ENCODE measurements at places on chromosomes 1 and 21.

DNA sequence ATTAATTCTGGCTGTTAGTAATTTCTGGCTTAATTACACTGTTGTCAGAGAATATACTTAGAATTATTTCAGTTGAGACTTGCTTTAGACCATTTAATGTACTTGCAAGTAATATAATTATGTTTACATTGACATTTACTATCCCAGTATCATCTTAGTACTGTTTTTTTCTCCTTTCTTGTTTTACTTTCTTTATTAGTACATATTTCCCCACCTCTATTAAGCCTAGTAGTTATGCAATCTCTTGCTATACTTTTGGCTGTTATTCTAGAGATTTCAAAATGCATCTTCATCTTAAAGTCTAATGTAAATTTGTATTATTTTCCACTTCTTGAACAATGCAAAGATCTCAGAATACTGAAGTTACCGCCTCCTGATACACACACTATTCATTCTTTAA lies 24.4 kb downstream of the BRWD1 start:
- DNase-seq = no peak

GRCh38 chr1:154272999-154273563 lies 652 bp downstream of the HAX1 start:
- DNase-seq = no peak

- DNase-seq = no peak
Observed at GRCh38 chr1:201485184-201485774, 16.3 kb upstream of the PHLDA3 start.

DNA sequence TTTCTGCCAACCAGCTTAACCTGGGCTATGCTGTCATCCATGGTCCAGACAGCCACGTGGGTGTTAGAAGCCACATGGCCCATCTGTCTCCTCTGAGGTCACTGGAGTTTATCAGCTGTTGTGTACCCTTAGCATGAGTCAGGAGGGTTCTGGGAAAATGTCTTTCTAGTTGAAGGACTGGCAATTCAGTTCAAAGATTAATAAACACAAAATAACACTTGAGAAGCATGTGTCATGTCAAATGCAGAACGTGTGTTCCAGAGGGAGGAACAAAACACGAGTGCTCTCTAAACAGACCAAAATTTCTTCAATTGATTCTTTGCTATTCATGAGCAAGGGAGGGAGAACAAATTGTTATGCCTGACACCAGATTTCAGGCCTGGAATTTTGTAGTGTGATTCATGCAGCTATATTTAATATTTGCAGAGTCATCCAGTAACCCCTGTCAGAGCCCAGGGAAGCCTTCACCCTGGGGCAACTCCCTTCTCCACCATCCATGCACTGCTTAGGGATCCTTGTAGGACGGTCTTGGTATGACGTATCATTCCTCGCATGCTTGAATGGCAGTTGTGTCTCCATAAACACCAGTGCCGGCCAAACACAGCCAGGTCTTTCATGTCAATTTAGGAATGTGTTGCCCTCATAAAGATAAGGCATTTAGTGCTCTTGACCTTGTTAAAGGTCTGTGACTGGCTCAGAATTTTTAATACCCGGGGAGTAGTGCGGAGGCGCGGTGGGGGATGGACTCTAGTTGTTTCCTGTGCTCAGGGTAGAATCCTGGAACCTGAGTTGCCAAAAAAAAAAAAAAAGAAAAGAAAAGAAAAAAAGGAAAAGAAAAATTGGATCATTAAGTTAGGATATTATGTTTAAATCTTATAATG lies 27.7 kb upstream of the DYRK1A start:
- no peak for DNase-seq

DNA sequence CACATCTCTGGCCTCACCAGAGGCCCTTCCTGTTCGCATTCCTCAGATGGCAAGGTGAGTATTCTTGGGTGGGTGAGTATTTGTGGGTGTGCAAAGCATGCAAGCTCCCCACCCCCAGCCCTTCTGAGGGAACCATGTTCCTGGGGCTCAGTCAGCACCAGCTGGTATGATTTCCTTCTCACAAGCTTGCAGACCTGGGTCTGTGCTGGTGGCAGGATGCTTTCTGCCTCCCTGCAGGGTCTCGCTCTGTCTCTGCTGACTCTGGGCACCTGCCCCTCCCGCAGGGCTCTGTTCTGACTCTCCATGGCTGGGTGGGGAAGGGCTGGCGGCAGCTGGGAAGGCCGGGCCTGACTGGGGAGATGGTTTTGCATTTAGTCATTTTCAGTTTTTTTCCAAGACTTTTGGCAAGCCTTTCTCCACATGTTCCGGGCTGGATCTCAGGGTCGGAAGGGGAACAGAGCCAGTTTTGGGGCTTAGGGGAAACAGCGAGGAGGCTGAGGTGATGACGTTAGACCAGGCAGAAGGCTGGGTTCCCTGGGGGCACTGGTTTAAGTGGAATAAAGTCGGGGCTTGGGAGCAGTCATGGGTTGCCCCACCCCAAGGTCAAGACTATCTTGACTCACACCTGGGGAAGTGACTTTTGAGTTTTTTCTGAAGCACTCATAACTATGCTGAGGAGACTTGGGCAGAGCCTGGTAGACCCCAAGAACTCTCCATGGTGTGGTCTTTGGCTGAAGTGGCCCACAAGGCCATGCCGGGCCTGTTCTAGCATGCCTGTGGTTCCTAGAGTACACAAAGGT lies 6.2 kb downstream of the RASSF5 start:
- no peak for DNase-seq

- DNase-seq = no peak
Observed at GRCh38 chr1:50841791-50842387, 118.2 kb downstream of the FAF1 start.

DNA sequence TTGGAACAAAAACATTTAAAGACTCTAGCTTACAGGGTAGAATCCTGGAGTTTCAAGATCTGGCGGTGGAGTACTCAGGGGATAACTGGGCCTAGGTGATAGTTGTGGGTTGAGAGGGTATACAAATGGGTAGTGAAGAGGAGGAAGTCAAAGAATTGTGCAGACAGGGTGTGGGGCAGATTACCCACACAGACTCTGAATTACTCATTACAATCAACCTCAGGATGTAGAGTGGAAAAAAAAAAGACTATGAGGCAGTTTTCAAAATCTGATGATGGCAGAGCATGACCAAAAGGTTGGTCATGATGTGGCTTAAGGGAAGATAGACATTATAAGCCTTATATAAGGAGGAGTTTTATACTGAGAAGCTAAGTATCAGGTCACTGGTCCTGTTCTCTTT lies 44.1 kb upstream of the GLIS1 start:
- no peak for DNase-seq

- no peak for DNase-seq
Observed at GRCh38 chr1:169103480-169103893, 3.0 kb upstream of the ATP1B1 start.

DNA sequence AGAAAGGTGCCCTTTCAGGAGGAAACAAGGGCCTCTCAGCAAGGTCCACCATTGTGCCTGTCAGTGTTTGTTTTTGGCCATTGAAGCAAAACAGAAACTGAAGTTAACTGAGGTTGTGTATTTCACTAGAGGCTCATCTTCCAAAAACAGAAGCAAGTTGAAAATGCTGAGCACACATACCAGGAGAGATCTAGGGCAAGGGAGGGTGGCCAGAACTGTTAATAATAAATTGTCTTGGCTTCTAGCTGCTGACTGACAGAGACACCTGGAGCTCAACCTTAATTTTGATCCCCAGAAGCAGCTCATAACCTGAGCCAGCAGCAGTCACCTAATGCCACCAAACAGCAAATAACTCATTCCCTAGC lies 5.2 kb downstream of the AGMAT start:
- no peak for DNase-seq

DNA sequence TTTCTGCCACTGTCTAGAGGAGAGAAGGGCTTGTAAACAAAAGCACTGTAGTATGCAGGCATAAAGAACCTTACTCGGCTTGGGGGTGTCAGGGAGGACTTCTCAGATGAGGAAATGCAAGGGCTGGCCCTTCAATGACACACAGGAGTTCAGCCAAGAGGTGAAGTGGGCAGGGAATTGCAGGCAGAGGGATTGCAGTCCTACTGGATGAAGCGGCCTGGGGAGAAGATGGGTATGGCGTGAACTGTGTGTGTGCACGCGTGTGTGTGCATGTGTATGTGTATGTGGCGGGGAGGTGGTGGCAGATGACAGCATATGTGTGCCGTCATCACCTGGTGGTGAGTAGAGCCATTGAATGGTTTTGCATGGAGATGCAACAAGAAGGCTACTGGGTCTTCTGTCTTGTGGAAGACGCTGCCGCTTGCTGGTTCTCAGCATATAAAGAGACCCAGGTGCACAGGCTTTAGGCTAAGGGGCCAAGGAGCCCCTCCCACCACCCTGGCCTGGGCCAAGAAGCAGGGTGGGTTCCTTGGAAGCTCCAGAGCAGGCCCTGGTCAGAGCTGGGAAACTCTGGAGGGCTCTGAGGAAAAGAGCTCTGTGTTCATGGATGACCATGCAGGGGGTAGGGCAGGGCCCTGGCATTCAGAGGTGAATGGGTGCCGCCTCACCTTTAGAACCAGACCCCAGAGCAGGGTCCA lies 4.1 kb upstream of the EPS8L3 start:
- no peak for DNase-seq

- no peak for DNase-seq
Observed at GRCh38 chr1:150765296-150765976, at the start of gene CTSS. TSS of gene CTSS (minus strand) at chr1:150765778. CDS start at chr1:150764763, 1,015 bp downstream.

DNA sequence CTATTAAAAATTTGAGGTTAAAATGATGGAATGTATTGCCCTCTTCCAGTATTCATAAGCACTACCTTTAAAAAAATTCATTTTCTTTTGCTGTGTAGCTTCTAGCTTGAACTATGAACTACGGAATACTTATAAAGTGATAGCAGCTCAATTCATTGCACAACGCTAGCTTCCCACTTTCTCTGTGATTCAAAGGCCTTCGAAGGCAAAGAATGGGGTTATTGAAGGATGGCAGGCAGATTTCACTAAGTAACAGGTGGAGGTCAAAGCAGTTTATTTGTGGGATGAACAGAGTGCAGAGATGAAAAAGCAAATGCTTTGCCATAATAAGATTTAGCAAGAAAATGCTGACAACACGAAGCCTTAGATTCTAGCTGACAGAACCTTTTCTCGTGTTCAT lies 290.6 kb downstream of the NFIA start:
- DNase-seq = no peak

- DNase-seq = no peak
Observed at GRCh38 chr1:40637470-40638007, 27.9 kb downstream of the RIMS3 start.

DNA sequence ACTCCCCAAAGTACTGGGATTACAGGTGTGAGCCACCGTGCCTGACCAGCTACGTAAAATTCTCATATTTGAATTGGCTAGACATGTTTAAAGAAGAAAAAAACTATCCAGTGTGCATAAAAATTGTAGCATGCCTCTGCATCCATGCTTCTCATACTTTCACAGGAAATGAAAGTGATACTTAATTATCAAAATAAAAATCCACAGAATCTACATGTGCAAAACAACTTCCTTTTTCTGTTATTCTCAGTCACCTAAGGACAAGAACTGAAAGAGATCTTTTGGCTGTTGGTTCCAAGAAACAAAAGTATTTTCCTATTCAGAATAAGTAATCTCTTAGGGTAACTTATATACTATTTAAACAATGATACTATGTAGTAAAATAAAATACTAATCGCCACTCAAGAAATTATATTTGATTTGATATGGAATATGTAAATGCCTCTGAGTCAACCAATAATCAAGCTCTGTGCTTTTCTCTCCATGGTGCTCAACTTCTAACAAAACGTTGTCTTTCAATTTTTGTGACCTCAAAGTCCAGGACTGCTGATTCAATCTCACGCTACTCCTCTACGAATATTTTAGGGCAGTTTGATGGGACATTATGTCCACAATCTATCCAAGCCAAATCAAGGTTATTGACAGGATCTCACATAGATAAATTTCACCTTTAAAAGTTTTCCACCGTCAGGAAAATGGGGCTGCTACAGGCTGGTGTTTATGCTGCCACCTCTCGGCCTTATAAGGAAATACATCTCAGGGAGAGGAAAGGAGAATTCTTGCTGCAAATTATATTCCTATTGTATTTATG lies 102.7 kb downstream of the ZNF281 start:
- no peak for DNase-seq

DNA sequence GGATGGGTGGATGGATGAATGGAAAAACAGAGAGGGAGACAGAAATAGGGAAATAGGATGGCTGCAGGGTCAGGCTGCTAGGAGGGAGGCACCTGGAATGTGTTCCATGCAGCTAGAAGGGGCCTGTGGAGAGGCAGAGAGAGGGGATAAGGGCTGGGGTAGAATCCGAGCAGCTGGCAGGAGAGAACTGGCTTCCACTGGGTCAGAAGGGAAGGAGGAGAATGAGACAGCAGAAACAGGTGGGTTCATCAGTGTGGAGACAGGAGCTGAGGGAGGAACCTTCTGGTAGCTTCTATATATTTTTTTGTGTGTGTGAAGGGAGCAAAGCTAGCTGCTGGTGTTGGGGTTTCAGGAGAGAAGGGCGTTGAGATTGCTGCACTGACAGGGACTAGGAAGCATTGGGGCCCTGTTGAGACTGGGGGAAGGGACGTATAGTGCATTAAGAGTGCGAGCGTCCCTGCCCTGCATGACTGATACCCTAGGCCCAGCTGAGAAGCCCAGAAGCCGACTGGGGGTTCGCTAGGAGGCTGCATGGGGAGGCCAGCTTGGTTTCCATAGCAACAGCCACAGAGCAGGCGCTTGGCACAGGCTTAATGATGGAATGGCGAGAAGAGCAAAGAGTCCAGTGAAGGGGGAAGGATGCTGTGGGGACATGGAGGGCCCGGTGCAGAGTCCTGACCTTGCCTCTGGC lies 14.8 kb upstream of the KIF21B start:
- no peak for DNase-seq

DNA sequence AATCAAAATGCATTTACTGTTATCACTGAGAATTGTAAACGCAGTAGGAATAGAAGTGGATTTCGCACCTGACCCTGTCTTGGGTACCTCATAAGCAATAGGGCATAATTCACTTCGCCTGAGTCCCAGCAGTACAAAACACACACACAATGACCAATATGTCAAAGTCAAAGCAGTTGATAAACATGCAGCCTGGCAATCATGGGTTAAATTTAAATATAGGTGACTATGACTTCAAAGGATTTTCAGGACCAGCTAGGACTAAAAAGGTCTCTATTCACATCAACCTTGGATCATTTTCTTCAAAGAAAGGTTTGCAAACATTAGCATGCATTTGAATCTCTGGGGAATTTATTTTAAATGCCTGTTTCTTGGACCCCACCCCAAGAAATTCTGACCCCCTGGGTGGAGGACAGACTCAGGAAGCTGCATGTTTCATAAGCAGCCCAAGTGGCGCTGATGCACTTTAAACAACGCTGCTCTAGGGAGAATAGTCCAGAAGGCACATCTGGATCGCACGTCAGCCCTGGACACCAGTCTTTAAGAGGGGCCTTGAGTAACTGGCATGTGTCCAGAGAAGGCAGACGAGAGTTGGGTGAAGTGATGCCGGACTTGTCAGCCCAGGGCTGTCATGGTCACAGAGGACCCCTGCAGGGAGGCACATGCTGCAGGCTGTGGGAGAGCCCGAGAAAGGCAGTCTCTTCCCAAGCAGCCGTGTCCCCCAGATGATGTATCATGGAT lies 55.7 kb upstream of the EFHD2 start:
- DNase-seq = no peak

GRCh38 chr1:241688940-241689368 lies 36.9 kb downstream of the WDR64 start:
- no peak for DNase-seq

GRCh38 chr1:83838573-83838972 lies 160.4 kb downstream of the TTLL7 start:
- no peak for DNase-seq

GRCh38 chr1:240413732-240414131 lies 198.2 kb downstream of the GREM2 start:
- DNase-seq = no peak
